Temporal lobe (tissue), 4 donors: ENCODE measurements at places on chromosomes 6 and 20. TPM values are rescaled to one million over a fixed set of nuclear protein-coding genes. Genes with fewer than 3 reads are reported as not detected.

HS3ST5 gene
- total RNA-seq: 17.2 TPM

FAM209B gene
- not detected for total RNA-seq

WFDC12 gene
- total RNA-seq: not detected

ALDH5A1 gene
- 17.2 TPM for total RNA-seq

MYLK2 gene
- 1.2 TPM for total RNA-seq

ADA gene
- total RNA-seq: 1.5 TPM

TBX18 gene
- total RNA-seq: 5.4 TPM

XKR7 gene
- 11.3 TPM for total RNA-seq

LY86 gene
- 2.0 TPM for total RNA-seq

NANP gene
- total RNA-seq: 3.0 TPM

CDH4 gene
- 25.6 TPM for total RNA-seq

RTEL1 gene
- total RNA-seq: 10.6 TPM

TMEM200A gene
- 16.5 TPM for total RNA-seq

C6orf15 gene
- total RNA-seq: not detected

MAS1 gene
- total RNA-seq: 0.25 TPM

OR12D3 gene
- total RNA-seq: not detected

SIRPA gene
- total RNA-seq: 9.3 TPM

MLIP gene
- total RNA-seq: 5.9 TPM

WFDC5 gene
- total RNA-seq: not detected

TFAP2D gene
- total RNA-seq: 0.49 TPM

MSH5 gene
- total RNA-seq: 2.5 TPM

KCNG1 gene
- 18.2 TPM for total RNA-seq

LPA gene
- 0.25 TPM for total RNA-seq

TCP11 gene
- total RNA-seq: 0.25 TPM

PTCRA gene
- not detected for total RNA-seq

TXLNB gene
- total RNA-seq: 0.25 TPM

OPN5 gene
- not detected for total RNA-seq

SLC22A3 gene
- 3.0 TPM for total RNA-seq

FNDC1 gene
- 3.2 TPM for total RNA-seq

NNAT gene
- total RNA-seq: 345 TPM

RIMS1 gene
- total RNA-seq: 233 TPM

FERMT1 gene
- total RNA-seq: 1.5 TPM

NHLRC1 gene
- 1.2 TPM for total RNA-seq

DLL1 gene
- 9.1 TPM for total RNA-seq

HLA-DQA1 gene
- under 0.01 TPM for total RNA-seq

IL17F gene
- total RNA-seq: 0.25 TPM

TCF15 gene
- total RNA-seq: 0.49 TPM

GHRH gene
- not detected for total RNA-seq

RPS21 gene
- 347 TPM for total RNA-seq

PAK5 gene
- total RNA-seq: 36.1 TPM

JAG1 gene
- 16.0 TPM for total RNA-seq

TMEM74B gene
- total RNA-seq: 12.5 TPM

ENTPD6 gene
- total RNA-seq: 36.6 TPM

LAMA2 gene
- 11.8 TPM for total RNA-seq

LY6G5C gene
- total RNA-seq: 1.2 TPM
